ENCODE measurements at places on chromosomes 5 and 9.

GRCh38 chr9:136673975-136674785 lies 11.5 kb downstream of the EGFL7 start:
- DNase-seq: no peak

- DNase-seq: no peak
These were observed 3.8 kb upstream of the LHX2 start for GRCh38 chr9:124007565-124008302.

DNA sequence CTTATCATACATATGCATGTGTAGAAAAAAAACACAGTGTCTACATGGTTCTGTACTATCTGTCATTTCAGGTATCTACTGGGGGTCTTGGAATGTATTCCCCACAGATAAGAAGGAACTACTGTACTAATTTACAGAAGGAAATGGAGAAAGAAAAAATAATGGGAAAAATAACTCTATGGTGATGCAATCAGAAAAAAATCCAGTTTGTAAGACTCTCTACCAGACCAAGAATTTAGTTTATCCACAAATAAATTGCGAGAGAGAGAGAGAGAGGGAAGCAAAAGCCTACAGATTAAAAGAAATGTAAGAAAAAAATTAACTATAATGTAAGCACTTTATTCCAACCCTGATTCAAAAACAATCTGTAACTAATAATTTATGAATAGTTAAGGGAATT lies 708.6 kb upstream of the ZNF608 start:
- peak; percentile 19 for DNase-seq

- DNase-seq: no peak
These were observed 18.8 kb downstream of the UGCG start for GRCh38 chr9:111915425-111915758.

- no peak for DNase-seq
These were observed 289.6 kb upstream of the ADAMTSL1 start for GRCh38 chr9:18184401-18184800.

- no peak for DNase-seq
These were observed 190.5 kb downstream of the IRX1 start for GRCh38 chr5:3786165-3786564.

DNA sequence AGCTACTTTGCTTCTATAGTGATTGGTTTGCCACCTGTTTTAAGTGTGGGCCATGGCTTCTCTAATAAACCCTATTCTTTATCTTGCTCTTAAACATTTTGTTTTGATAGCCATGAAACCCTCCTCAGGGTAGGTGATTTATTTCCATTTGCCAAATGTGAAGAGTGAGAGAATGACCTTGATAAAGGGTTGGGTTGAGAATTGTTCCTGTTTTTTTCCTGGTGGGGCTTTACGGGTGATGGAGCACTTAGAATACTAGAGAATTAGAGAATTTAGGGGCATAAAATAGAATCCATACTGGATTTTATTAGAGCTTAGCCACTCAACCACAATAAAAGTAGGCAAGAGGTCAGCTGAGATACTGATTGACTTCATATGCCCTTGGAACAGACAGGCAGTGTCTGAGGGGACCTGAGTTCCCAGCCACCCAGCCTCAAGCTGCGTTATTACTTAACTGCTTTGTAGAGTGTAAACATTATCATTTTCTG lies 68.9 kb downstream of the COMMD10 start:
- DNase-seq: no peak

DNA sequence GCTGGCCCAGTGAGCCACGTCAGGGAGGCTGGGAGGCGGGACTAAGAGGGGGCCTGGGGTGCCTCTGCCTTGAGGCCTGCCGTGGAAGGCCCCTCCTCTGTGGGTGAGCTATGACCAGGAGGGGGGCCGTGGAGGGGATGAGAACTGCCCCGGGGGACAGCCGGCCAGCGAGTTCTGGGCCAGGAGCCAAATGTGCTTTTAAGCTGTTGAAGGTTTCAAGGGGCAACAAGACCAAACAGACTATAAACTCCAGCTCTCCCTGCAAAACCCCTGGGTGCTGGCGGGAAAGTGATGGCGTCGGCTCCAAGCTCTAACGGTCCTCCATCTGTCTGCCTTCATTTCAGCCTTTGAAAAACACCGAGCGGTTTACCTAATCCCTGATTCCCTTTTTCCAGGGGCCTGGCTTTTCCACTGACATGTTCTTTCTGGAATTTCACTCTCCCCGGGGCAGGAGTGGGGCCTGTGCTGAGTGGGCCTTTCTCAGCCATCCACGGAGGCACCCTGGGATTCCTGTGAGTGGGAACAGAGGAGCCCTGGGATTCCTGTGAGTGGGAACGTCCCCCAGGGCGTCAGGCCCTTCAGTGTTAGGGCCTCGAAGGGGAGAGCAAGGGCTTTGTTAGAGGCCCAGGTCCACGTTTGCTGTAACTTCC lies 65.6 kb downstream of the COL5A1 start:
- peak; percentile 91 for DNase-seq

- DNase-seq: no peak
These were observed 59.5 kb downstream of the RAD23B start for GRCh38 chr9:107342476-107343161.

GRCh38 chr9:79663300-79663699 lies 91.5 kb downstream of the TLE4 start:
- DNase-seq: no peak
